ENCODE measurements at places on chromosomes 16 and 17.

DNA sequence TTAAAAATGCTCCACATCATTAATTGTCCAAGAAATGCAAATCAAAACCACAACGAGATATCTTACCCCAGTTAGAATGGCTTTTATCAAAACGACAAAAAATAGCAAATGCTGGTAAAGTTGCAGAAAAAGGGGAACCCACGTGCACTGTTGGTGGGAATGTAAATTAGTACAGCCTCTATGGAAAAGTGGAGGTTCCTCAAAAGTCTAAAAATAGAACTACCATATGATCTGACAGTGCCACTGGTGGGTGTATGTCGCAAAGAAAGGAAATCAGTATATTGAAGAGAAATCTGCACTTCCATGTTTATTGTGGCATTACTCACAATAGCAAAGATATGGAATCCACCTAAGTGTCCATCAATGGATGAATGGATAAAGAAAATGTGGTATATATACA lies 38.2 kb upstream of the ZFHX3 start:
- peak; percentile 93 for DNase-seq

GRCh38 chr17:61770043-61770442 lies 93.3 kb downstream of the BRIP1 start:
- DNase-seq: peak; percentile 19

GRCh38 chr16:82067042-82067803 lies 32.2 kb downstream of the HSD17B2 start:
- no peak for DNase-seq

DNA sequence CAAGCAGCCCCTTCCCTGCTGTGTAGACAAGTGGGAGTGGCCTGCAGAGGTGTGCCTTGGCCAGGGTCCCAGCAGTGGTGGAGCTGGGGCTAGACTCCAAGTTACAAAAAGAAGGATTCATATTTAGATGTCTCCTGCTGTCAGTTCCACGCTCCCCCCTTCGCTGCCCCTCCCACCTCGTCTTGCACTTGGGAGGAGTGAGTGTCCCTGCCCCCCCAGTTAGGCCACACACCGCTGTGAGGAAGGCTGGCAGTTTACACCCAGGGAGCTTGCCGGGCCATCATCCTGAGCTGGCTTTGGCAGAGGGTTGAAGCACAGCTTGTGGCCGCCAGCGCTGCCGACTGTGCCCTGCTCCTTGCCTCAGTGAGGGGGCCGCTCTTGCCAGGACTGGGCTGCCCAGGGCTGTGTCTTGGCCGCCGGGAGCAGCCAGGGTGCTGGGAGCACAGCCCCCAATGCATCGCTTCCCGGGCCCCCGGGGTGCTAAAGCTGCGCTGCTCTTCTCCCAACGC lies 44.3 kb downstream of the ELAC2 start:
- no peak for DNase-seq

DNA sequence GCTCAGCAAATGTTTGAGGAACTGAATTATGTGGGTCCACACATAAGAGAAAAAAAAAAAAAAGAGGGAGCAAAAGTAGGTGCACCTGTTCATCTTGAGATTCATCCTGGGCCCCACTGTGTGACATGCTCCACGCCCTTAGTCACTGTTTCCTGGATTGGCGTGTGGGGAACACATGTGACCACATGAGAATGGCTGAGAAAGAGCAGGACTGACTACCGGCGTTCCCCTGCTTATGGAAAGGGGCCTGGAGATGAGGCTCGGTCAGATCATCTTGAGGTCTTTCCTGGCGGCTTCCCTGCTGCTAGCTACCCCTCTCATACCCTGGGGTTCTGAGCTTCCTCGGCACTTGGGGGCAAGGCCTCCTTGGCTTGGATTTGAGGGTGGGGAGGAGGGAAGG lies 3.9 kb downstream of the DEXI start:
- no peak for DNase-seq

DNA sequence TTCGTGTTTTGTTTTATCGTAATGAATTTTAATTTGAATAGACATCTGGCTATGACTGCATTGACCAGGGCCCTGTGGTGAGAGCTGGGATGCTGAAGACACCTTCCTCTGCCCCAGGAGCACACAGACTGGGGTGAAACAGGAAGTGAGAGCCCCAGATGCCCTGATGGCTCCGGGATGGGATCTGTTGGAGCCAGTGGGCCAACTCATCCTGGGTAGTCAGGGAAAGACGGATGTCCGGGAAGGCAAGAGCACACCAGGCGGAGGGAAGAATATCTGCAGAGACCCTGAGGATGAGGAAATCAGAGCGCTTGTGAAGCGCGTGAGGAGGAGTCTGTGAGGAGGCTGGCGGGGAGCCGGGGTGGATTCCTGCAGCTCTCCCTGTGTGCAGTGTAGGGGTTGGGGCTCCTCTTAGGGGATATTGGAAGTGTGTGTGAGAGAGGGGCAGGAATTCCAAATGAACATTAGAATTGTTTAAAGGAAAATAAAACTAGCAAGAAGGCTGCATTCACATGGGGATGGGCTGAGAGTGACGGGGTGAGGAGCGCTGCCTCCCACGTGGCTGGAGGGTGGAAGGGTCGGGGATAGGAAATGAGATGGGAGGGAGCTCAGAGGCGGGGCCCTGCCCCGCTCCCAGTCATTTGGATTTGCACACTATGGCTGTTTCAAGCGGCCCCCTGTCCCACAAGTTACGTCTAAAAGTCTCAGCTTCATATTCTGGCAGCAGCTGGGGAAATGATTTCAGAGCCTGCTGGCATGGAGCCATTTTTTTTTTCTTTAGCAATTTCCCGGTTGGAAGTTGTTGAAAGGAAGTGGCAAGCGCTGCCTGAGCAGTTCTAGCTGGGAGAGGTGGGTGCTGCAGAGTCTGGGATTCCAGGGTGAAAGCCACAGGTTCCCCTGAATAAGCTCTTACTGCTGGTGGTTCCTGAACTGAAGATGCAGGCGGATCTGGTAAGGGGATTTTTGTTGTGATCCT lies 71.2 kb upstream of the LGALS9 start:
- peak; percentile 18 for DNase-seq

- DNase-seq: no peak
Observed at GRCh38 chr17:18187821-18188761, 4.5 kb downstream of the ALKBH5 start.

DNA sequence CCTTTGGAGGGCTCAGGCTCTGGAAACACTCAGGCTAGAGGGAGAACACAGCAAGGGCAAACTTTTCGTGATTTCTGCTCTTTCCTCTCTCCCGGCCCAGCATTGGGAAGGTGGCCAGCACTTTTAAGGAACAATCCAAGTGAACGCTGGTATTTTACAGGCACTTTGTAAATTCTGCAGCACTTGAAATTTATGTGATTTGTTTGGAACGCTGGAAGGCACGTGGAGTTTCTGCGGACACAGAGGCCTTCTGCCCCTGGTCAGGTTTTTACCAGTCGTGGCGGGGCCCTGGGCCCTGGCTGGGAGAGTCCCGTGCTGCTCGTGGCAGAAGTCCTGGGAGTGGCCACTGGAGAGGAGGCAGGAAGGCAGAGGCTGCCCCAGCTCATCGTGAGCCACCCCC lies 188.6 kb downstream of the ENGASE start:
- no peak for DNase-seq

DNA sequence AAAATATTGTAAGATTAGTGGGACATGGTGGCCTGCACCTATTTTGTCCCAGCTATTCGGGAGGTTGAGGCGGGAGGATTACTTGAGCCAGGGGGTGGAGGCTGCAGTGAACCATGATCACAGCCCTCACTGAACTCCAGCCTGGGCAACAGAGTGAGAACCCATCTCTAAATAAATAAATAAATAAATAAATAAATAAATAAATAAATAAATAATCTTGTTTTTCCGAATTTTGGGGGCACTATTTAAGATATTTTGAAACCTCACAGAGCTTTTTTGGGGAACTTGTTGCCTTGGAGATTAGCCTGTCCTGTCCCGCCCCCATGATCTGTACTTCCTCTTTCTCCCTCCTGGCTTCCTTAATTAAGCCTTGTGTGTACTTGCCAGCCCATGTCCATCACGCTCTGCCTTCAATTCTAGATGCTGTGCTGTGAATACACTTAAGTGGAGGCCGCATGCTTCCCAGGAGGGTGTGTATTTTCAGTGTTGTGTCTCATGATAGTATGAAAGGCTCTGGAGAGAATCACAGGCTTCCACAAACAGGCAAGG lies 4.4 kb downstream of the LGALS9 start:
- peak; percentile 88 for DNase-seq

DNA sequence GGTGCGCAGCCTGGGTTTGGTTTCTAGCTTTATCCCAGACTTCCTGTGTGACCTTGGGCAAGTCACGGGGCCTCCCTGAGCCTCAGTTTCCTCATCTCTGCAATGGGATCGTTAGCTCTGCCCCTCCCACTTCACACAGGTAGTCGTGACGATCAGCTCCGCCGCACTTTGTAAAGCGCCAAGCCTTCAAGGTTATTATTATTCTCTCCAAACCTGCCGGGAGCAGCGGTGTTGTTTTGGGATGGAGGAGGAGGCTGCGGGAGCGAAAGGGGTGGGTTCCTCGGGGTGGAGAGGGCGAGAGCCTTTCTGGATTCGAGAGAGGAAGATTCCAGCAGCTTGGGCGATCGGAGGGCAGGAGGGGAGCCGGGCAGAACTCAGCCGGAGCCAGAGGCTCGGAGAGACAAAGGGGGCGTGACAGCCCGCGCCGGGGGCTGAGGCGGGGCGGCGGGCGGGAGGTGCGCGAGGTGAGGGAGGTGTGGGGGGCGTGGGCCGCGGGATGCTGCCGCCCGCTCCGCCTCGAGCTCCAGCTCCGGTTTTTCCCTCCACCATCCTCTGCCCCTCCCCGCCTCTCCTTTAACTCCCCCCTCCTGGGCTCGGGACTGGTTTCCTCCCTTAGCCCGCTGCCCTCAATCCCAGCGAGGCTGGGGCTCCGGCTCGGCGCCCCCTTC lies at the start of gene EFNB3:
EFNB3 (plus strand) TSS at position 602 of the 668 bp plus-strand sequence. CDS start 397 bp downstream, outside the sequence.
- DNase-seq: no peak

- no peak for DNase-seq
Observed at GRCh38 chr17:77558846-77559626, 399.5 kb upstream of the TNRC6C start.

DNA sequence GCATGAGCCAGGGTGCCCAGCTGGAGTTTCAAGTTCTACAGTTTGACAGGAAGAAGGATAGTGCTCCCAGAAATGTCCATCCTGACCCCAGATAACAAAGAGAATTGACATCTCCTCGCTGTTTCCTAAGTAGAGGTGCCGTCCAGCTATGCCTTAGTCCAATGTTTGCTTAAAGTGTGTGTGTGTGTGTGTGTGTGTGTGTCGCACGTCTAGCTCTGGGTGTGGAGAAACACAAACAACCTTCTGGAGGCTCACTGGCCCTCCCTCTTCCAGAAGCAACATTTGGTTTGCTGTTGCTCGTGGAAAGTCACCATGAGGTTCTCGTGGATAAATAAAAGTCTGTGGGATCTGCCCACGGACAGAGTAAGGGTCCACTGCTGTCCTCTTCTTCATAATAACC lies 22.1 kb downstream of the EMP2 start:
- no peak for DNase-seq

DNA sequence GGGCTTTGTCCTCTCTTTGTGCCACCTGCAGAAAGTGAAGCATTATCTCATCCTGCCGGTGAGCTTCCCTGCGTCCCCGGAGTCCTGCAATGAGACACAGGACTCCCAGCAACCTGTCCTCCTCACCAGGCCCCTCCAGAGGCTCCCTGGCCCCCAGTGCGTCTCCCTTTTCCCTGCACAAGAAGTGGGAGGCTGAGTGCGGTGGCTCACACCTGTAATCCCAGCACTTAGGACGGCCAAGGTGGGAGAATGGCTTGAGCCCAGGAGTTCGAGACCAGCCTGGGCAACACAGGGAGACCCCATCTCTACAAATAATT lies 8.4 kb downstream of the GRB7 start:
- no peak for DNase-seq

GRCh38 chr16:3938843-3939624 lies 58.5 kb upstream of the CREBBP start:
- DNase-seq: peak; percentile 33

- DNase-seq: no peak
Observed at GRCh38 chr17:40866838-40867237, at the start of gene KRT12. Gene KRT12 (minus strand): TSS chr17:40867223. CDS start chr17:40867186, 37 bp downstream.

DNA sequence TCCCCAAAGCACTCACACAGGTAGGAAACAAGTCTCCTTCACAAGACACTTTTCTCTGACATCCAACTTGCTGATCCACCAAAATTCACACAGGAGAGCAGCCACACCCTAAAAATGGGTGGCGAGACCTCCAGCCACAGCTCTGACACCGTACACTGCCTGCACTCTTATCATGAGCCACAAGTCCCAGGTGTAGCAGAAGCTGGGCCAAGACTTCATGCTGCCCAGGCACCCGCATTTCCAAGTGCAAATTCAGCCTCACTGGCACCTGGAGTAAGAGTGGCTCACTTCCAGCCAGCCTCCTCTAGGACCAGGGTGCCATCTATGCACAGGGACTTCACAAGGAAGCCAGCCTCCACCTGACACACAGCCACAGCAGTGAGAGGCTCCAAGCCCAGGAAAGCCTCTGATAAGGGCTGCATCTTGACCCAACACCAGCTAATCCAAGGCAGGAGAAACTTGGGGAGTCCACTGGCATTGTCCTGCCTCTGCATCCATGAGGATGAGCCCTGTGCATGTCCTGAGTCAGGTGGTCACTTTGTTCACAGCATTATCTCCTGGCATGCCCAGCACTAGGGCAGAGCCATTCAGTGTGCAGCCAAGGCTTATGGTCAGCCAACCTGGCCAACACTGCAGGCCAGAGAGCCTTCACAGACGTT lies 2.6 kb upstream of the ZNF768 start:
- no peak for DNase-seq

DNA sequence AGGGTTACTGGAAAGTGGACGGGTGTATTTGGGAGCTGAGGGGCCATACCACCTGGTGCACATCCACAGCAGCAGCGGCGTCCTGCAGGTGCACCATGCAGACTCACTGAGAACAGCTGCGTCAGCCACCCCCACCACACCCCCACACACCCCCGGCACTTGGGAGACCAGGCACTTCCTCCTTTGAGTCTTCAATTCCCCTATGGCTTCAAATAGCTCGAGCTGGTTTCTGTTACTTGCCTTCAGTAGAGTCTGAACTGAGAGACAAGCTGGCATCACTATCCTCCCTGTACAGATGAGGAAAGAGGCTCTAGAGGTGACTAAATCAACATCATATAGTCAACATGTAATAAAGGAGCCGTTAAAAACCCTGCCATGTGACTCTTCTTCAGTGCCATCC lies 15.4 kb downstream of the CUEDC1 start:
- peak; percentile 84 for DNase-seq

- no peak for DNase-seq
Observed at GRCh38 chr16:17365211-17365541, 105.6 kb downstream of the XYLT1 start.

DNA sequence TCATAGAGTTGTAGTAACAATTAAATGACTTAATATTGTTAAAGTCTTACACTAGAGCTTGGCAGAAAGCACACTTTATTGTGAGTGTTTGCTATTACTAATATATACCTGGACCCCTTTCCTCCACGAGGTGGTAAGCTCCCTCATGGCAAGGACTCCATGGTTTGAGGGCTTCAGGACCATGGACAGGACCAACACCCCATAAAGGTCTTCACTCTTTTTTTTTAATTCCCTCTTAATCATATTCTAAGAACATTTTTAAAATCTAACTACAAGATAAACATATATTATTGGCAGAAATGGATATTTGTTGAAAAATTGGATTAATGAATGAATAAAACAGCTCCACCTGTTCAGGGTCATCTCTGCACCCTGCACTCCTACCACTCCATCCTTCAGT lies 154.5 kb downstream of the CBLN1 start:
- DNase-seq: no peak
